ENCODE measurements at places on chromosomes 2 and 18. TPM values are rescaled to one million over a fixed set of nuclear protein-coding genes. Genes with fewer than 3 reads are reported as not detected.
A peak's percentile ranks its signal among the peaks of the same experiment; 100 is the strongest.

The RGPD4 gene
- total RNA-seq, result not detected

The LHCGR gene
- total RNA-seq, result not detected

GRCh38 chr2:201257381-201257955 is 2.9 kb upstream of the CASP8 start:
- DNase-seq, result peak; percentile 44

DNA sequence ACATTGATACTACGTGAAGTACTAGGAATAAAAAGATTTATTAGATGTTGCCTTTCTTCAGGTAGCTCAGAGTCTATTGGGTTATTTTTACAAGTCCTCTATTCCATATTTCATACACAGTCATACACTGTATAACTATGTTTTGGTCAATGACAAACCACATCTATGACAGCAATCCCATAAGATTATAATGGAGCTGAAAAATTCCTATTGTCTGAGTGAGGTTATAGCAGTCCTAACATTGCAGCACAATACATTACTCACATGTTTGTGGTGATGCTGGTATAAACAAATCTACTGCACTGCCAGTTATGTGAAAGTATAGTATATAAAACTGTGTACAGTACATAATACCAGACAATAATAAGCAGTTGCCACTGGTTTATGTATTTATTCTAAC is 595.1 kb downstream of the MBD2 start:
- DNase-seq, result no peak

DNA sequence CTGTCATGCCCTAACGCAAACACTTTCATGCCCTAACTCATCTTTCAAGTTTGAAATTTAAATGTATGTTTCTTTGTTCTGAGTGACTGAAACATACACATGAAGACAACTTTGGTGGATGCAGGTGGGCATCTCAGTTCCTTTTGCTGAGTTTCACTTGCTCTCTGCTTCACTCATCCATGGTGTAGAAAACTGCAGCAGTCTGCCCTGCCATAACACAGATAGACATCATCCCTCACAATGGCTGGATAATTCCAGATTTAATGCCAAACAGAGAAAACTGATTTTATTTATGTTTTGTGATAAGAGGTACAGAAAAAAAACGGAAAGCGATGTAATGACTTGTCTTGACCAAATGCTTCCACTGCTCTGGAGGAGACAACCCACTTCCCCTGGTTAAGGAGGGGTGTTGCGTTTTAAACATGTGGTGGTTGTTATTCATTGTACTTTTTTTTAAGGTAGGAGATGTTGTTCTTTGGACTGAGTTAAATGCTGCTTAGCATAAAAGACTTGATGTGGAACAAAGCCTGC is 70.4 kb downstream of the RHBDD1 start:
- DNase-seq, result no peak

- no peak for DNase-seq
Observed at GRCh38 chr18:76708722-76709353, 113.5 kb upstream of the ZNF236 start.

Measured in activated T-cell treated with anti-CD3 and anti-CD28 coated beads, Interleukin-2, amount 50 U/mL, for 72 hours (primary cell).